ENCODE measurements at places on chromosomes 1 and 21. TPM values are rescaled to one million over a fixed set of nuclear protein-coding genes. Genes with fewer than 3 reads are reported as not detected.
A peak's percentile ranks its signal among the peaks of the same experiment; 100 is the strongest.

The C1orf105 gene
- total RNA-seq, result not detected

GRCh38 chr1:7561331-7561921, 209.7 kb upstream of the VAMP3 start:
- DNase-seq, result no peak

The CFAP57 gene
- not detected for total RNA-seq

The KCNA10 gene
- not detected for total RNA-seq

The PEX11B gene
- total RNA-seq, result 14.9 TPM

DNA sequence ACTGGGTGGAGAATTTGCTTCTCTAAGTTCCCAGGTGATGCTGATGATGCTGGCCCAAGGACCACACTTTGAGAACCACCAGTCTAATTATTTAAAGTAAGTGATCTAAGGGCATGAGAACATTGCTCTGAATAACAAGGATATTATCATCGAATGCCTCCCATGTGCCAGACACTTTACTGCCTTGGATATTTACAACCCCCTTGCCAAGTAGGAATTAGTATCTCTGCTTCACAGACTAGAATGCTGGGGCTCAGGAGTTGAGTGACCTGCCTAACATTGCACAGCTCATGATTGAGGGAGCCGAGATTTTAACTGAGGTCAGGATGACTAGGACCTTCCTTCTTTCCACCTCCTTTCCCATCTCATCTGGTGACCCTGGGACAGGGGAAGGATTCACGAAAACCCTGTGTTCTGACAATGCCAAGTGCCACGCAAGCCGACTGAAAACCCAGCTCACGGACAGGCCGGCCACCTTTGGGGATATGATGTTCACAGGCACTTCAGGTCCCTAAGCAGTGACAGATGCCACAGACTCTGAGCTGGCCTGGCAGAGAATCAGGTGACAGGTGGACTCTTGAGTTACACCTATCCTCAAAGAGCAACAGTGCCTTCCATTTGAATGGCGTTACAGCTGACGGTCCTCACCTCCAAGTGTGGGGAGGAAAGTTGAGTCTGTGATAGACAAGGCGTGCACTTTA, 230.7 kb downstream of the TOMM20 start:
- peak; percentile 30 for DNase-seq

DNA sequence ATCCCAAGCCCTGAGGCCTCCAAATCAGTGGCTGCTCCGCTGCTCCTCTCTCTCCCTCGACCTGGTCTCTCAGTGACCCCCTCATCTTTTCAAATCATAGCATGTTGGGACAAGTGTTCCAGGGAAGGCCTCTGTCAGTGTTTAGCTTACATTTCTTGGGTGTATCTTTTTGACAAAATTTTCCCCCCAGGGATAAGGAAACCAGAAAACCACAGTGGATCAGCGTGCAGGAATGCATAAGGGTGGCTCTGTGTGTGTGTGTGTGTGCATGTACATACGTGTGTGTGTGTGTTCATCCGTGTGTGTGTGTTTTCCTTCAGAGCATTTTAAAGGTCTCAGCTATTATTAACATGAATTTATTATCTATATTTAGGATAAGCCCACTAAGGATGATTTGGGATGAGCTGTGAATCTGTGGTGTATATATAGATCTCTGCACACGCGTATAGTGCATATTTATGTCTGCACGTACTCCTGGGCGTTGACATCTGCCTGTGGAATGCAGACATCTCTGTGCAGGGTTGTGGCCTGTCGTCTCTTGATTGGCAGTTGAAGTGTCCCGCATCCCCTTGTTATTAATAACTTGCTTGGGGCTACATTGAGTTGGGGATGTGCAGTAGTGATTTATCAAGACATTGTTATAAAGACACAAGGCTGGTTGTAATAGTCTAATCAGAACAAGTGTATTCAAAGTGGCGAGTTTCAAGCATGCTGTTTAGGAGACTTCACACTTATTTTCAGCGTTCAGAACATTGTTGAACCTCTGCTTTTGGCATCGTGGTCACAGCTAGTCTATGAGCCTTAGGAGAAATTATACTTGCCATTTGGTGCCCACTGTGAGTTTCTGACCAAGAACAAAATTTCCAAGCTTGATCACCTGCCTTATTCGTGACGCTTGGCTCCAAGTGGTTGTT, 55.6 kb downstream of the GALNT2 start:
- no peak for DNase-seq

- no peak for DNase-seq
Observed at GRCh38 chr21:44773291-44773932, 28.2 kb downstream of the UBE2G2 start.

The CELA2A gene
- total RNA-seq, result not detected

DNA sequence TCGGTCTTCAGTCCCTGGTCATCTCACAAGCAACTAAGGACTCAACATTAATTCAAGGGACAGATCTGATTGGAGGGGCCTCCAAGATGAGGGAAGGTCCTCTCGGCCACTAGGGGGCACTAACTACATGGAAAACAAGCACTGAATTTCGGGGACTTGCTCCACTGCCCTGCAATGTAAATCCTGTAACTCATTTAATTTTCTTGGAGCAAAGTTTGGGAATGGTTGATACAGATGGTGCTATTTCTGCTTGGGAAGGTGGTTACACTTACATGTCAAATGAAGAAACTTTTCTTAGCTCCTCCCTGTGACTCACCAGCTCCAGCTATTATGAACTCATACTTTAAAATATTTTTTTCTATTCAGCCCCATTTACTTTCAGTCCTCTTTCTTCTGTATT, 97.4 kb upstream of the KCNJ15 start:
- peak; percentile 72 for DNase-seq

The KRTAP11-1 gene
- total RNA-seq, result not detected

DNA sequence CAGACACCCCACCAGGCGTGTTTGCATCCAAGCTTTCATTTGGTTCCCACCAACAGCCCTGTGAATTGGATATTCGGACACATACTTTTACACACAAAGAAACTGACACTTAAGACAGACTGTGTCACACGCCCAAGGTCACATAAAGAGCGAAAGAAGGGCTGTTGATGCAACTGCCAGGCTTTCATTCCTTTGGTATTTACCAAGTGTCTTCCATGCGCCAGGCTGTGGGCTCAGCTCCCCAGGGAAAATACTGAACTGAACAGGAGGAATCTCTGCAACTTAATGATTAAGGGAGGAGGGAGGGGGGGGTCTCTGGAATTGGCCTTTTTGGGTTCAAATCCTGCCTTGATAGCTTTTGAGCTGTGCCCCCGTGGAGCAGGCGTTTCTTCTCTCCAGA, 122.8 kb downstream of the ACTL8 start:
- DNase-seq, result no peak

The LMX1A gene
- not detected for total RNA-seq

The SLC2A5 gene
- 17.5 TPM for total RNA-seq

- no peak for DNase-seq
Observed at GRCh38 chr1:119829625-119830024, 18.4 kb upstream of the REG4 start.

DNA sequence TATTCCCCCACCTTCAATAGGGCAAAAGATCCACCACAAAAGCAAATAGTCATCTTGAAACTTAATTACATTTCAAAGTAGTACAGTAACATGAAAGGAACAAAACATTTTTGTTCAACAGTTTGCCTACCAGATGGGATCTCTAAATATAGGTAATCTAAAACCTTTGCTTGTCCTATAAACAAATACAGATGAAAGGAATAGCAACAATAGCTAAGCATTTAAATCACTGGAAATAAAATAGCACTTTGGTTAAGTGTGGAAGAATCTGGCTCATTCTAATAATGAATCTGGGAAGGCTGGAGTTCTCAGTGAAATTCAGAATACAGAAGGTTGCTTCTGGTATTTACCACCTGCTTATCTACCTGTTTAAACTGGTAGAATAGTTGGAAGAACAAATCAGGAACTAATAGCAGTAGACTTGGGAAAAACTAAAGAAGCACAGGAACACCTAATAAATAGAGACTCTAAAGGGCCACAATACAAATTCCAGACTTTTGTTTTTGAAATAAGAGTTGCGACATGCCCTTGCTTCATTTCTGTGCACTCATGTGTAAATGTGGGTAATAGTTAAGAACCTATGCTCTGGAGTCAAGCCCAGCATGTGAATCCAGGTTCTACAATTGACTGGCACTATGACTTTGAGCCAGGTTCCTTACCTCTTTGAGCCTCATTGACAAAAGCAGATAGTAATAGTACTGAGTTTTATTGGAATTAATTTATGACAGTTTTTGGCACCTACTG, 2.3 kb upstream of the LYPLAL1 start:
- DNase-seq, result no peak

- no peak for DNase-seq
Observed at GRCh38 chr1:221907166-221907932, 165.5 kb upstream of the DUSP10 start.

- no peak for DNase-seq
Observed at GRCh38 chr1:15168479-15168878, 14.9 kb downstream of the TMEM51 start.

DNA sequence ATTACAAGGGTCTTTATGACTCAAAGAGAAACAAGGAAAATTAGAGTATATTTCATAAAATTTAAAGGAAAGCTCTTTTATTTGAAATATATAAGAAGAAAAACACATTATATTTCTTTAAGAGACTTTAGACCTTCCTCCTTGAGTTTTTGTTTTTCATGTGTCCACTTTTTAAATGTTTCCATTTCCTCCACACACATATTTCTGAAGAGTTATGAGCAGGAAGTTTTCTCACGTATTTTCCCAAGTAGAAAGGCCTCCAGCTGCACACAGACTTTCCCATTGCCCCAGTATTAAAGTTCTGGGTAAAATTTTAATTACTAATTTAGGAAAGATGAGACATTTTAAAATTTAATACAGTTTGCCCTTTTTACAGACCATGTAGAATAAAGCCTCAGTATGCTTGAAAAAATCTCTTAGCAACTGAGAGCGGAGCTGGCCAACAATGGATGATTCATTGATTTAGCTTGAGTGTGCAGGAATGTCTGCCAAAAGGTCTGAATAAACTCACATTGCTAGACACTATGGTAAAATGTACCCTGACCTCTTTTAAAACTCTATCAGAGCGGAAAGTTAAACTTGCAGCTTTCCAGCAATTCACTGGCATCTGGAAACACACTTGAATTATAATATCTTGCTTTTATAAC, 57.9 kb downstream of the DDAH1 start:
- DNase-seq, result peak; percentile 50

DNA sequence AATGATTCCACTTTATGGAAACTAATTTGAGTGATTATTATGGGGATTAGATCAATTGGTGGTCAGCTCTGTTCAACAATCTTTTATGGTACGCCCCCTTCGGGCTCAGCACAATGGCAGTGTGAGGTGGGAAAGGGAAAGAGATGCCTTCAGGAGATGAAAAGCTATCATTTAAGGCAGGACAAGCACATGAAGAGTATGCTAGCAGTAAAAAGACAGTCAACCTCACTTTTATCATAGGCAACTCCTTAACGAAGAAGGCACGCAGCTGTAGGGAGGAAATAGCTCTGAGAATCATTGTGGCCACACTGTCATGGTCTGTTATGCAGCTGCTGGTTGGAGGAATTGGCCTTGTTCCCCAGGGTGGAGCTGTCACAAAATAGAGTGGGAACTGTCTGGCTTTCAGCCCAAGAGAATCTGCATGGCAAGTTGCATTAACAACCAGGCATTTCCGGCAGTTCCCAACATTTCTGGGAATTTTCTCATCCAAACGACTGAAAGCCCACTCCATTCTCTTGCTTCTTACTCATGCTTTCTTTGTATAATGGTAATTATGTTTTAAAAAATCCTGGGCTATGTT, 54.4 kb upstream of the BCL10 start:
- DNase-seq, result peak; percentile 66

The CLEC20A gene
- total RNA-seq, result not detected

DNA sequence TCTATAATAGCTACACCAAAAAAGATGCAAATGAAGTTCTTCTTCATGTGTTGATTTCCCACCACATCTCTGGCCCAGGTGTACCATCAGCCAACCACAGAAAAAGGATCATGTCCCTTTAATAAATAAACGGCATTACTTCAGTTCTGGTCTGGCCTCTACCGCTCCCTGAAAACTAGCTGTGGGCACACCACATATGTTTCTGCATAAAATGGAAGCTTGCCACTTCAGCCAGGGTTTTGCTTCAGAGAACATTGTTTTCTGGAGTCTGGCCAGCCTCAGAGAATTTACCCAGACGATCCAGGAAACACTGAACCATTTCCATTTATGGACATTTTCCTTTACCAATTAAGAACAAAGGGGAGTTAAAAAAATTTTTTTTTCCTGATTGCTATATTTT, 5.8 kb upstream of the LAMC2 start:
- DNase-seq, result peak; percentile 54

- DNase-seq, result no peak
Observed at GRCh38 chr1:109732390-109732881, 8.4 kb downstream of the GSTM3 start.

DNA sequence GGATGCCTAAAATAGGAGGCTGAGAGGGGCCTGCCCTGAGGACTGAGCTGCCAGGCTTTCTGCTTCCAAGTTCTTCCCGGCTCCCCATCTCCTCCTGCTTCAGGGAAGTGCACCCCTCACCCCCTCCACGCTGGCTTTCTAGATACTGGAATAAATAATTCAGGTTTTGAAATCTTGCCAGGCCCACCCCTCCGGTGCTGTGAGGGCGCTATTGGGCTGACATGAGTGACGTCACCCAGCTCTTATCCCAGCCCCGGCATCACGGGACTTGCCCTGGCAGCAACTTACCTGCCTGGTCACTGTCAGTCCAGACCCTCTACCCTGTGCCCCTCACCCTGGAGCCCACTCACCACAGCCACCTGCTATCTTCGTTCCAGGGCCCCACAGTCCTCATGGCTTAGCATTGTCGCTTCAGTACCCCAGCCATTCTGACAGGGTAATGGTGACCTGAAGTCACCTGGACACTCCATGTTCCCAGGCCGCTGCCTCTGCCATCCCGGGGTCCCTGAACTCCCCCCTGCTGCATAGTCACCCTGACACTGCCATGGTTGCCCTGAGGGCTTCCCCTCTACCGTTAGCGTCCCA, 819 bp upstream of the GPR3 start:
- DNase-seq, result peak; percentile 81

- DNase-seq, result no peak
Observed at GRCh38 chr21:46357684-46358425, 33.9 kb downstream of the PCNT start.

GRCh38 chr1:36320291-36320761, 3.1 kb downstream of the EVA1B start:
- DNase-seq, result no peak

- DNase-seq, result no peak
Observed at GRCh38 chr1:115445090-115445489, 107.0 kb upstream of the NGF start.

The KLHDC7A gene
- not detected for total RNA-seq

GRCh38 chr1:38919130-38919529, 22.5 kb downstream of the RHBDL2 start:
- DNase-seq, result no peak

DNA sequence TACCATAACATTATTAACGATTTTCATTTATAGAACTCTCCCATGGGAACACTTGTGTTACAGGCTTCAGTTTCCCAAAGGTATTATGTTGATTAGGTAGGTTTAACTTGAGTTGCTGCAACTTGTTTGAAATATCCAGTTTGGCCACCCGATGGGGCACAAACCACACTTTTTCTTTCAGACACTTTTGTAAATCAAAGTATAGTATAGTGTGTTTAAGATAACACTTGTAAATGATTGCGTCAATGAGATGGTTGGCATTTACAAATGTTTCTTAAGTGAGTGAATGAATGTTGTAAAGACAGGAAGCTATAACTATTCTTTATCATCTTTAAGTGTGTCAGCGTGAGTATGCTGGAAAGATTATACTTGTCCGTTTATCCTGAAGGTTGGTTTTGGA, 4.3 kb downstream of the XPR1 start:
- no peak for DNase-seq

The MYBPH gene
- not detected for total RNA-seq
